Mucosa of descending colon (tissue), 3 donors: ENCODE measurements at places on chromosomes 7 and 10. TPM values are rescaled to one million over a fixed set of nuclear protein-coding genes. Genes with fewer than 3 reads are reported as not detected.

The OPN4 gene
- not detected for total RNA-seq

The LIPK gene
- total RNA-seq: not detected

- no peak for DNase-seq
Observed at GRCh38 chr10:3236644-3237404, 64.2 kb upstream of the PITRM1 start.

DNA sequence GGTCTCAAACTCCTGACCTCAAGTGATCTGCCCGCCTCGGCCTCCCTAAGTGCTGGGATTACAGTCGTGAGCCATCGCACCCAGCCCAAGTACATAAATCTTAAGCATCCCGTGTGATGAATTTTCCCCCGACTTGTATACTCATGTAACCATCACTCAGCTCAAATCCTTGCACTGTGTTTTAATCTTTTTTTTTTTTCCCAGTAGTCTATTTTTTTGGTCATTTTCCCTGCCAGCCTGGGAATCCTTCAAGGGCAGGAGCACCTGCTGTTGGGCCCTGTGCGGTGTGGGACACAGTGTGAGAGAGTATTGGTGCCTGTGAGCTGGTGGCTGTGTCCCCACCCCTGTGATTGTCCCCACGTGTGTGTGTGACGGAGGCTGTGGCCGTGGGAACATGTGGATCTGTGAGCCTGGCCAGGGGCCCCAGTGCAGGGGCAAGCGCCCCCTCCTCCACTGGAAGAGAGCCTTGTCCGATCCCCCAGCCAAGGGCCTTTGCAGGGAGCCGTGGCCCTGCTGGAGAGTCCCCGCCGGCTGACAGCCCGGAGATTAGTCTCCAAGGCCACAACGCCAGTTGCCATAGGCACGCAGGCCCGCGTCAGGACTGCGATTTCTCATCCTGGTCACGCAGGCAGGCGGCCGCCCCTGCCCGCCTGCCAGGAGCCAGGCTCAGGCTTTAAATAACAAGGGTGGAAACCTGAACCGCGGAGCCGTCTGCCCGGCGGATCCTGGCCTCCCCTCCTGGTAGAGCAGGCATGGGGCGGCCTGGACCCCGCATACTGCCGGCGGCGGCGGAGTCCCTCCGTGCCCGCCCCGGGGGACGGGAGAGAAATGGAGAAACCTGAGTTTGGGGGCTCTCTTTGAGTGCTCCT, 26.5 kb downstream of the GTF2IRD1 start:
- peak; percentile 80 for DNase-seq
